ENCODE measurements at places on chromosomes 4 and X.
A peak's percentile ranks its signal among the peaks of the same experiment; 100 is the strongest.

- DNase-seq: no peak
These were observed 152.5 kb upstream of the SPRY1 start for GRCh38 chr4:123244137-123244536.

- peak; percentile 59 for DNase-seq
These were observed 9.5 kb downstream of the IDS start for GRCh38 chrX:149495573-149496071.

GRCh38 chrX:155068165-155068564, 2.8 kb downstream of the CMC4 start:
- peak; percentile 22 for DNase-seq

DNA sequence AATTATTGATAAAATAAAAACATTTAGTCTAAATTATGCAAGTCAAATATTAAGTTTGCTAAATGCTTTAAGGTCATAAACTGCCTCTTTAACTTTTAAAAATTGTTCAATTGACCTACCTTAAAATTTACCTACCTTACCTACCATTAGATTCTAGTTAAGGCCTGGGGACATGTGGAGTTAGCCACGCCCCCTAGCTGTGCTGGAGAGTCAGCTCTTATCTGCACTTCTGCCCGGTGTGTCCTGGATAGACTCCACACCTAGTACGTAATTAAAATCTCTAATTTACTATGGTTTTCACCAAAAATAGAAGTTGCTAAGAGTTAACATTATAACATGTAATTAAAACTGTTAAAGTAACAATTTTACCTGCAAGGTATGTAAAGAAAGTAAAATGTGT, 22.7 kb downstream of the TENM3 start:
- DNase-seq: no peak

DNA sequence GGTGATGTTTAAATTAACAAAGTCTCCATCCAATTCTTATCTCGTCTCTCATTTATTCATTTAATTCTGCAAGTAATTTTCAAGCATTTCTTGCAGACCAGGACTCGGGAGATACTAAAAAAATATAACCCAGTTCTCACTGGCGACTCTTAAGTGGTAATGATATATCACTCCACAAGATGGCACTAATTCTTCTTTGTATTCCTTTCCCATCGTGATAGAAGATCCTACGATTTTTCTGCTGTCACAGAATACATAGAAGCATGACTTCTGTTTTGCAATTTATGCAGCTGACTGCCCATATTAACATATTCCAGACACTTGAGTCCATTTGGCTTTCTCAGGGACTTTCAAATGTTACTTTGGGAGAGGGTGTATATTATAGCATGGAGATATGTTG, 64.0 kb upstream of the FGF13 start:
- peak; percentile 2 for DNase-seq

DNA sequence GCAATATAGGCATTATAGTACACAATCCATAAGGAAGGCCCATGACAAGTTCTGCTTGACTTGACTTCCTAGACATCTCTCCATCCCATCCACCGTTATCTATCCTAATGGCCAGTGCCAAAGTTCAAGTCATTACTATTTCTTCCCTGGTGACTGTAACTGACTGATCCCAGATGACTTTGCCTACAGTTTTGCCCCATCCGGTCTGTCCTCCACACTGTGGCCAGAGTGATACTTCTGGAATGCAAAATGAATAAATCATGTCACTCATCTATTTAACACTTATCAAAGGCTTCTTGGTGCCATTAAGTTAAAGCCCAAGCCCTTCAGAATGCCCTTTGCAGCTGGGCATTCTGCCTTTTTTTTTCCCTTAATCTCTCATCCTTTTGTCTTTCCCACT, 130.8 kb downstream of the PPARGC1A start:
- no peak for DNase-seq

GRCh38 chr4:6705646-6706045, 4.0 kb downstream of the MRFAP1L1 start:
- no peak for DNase-seq

DNA sequence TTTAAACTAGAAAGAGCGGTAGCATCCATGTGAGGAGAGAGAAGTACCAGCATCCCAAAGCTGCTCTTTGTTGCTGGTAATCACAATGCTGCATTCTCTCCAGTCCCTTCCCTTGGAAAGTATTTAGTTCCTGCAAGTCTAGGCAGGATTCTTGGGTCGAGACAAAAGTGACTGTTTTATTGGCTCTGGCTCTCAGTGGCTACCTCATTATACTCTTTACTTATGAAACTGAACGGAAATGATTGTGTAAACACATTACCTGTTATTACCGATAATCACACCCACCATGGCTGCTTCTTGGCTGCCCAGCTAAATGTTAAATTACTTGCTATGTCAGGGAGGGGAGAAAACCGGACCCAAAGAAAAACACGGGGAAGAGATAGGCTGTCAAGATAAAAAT, 26.2 kb downstream of the ATXN3L start:
- no peak for DNase-seq

DNA sequence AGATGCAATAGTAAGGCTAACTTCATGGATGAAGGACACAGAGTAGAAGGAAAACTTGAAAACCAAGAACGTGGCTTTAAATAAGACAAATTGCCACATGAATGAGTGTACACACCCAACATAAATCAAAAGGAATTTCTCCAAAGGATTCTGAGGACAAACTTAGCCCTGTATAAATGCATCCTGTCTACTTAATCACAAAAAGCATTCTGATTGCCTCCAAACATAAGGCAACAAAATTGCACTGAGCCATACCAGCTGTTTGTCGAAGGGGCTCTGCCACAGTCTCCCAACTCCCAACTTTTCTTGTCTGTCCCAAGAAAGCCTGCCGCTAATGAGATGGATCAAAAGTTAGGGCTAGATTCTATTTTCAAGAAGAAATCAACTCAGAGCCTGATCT, 194.3 kb downstream of the SOWAHB start:
- DNase-seq: peak; percentile 46

DNA sequence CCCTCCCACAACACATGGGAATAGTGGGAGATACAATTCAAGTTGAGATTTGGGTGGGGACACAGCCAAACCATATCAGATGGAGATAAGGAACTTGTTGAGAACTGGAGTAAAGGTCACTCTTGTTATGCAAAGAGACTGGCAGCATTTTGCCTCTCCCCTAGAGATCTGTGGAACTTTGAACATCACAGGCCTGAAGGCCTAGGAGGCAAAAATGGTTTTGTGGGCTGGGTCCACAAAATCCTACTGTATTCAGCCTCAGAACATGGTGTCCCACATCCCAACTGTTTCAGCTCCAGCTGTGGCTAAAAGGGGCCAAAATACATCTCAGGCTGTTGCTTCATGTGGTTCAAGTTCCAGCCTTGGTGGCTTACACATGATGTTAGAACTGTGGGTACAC, 1247.8 kb upstream of the IGFBP7 start:
- no peak for DNase-seq

GRCh38 chr4:15457406-15458201, 12.1 kb upstream of the CC2D2A start:
- peak; percentile 59 for DNase-seq

DNA sequence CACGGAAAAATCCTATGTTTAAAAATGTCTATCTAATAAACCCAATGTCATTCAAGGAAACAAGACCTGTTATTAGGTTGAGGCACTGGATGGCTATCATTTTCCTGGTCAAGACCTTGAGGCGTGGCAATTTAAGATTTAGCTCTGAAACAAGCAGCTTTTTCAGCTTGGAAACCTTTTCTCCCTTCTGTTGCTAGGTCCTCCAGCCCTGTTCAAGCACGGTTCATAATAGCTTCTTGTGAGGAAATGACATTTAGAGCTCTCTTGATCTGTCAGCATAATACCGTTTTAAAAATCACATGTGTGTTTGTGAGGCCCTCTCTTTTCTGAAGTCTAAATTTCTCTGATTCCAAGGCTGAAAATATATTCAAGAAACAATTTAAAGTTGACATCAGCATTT, 133.6 kb upstream of the GRPR start:
- DNase-seq: no peak

DNA sequence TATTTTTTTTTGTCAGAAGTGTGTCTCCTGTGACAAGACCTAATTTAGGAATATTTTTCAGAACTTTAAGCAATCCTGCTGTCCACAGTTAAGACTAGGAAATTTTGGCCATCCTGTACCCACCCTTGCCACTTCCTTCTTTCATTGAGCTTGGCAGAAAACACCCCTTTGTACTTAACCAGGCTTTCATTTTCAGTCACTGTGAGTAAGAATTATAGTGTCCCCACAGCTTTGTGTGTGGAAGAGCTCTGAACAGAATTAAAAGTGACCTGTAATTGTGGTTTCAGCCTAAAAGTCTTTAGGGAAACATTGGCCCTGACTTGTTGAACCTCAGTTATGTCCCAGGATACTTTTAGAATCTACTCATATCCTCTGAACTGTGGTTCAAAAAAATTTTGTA, 153.7 kb upstream of the BMP3 start:
- DNase-seq: peak; percentile 8

DNA sequence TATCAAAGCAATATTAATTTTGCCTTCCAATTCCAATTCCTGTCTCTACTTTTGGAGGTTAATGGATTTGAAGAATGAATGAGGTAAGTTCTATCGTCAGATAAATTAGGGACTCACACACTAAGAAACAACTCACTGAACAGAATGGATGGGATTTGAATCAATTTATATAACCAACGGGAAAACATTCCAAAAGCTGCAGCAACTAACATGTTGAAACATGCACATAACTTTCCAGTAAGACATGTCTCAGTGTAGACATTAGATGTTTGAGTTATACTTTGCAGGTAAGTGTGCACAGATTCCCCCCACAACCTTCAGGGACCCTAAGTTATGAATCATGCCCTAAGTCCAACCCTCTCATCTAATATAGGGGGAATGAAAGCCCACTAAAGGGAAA, 34.3 kb downstream of the TFDP3 start:
- no peak for DNase-seq

DNA sequence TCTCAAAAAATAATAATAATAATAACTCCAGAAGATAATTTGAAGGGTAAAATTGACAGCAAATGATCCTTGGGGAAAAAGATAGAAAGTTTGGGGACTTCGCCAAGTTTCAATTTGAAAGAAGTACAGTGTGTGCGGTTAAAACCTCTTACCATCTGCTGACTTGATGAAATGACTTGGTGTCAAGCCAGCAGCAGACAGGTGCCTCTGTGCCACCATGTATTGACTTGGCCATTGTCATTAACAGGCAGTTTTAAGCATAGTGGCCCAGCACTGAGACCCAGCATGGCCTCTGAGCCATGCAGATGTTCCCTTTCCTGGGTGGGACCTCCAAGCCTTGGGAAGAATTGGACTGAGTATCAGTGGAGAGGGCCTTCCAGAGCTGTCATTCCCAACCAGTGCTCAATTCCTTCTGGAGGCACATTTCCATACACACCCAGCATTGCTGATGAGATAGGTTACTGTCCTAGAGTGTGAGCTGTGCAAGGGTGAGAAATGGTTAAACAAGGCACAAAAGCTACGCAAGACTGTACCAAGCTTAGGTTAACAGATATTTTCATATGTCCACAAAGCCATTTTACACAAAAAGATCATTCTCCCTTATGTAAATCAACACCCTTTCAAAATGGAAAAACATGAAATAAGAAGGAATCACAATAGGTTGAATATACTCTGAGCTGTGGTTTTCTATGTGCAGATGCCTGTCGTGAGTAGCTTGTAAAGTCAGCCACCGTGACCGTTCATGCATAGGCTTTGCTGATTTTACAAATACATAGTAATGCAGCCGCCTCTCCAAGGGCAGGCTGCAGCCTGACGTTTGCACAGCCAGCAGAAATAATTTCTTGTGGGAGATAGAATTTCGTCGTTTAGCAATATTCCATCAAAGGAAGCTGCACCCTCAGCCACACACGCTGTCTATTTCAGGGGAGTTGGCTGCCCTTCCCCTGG, 59.4 kb upstream of the FBXW7 start:
- peak; percentile 17 for DNase-seq

DNA sequence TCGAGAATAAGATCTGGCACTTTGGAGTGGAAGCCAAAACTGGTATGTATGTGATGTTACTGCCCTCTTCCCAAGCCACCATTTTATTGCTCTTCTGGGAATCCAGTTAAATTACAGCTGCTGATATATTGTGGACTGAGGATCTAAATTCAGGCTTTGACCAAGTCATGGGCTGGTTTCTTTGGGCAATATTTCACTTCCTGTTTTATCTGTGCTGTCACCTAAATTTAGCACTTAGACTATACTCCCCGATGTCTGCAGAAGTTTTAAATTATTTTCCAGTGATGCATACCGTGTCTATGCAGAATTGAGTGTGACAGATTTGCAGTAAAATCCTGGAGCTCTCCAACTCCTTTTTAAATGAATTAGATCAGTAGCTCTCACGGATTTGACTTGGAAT, 100.0 kb downstream of the TEX13A start:
- peak; percentile 42 for DNase-seq

DNA sequence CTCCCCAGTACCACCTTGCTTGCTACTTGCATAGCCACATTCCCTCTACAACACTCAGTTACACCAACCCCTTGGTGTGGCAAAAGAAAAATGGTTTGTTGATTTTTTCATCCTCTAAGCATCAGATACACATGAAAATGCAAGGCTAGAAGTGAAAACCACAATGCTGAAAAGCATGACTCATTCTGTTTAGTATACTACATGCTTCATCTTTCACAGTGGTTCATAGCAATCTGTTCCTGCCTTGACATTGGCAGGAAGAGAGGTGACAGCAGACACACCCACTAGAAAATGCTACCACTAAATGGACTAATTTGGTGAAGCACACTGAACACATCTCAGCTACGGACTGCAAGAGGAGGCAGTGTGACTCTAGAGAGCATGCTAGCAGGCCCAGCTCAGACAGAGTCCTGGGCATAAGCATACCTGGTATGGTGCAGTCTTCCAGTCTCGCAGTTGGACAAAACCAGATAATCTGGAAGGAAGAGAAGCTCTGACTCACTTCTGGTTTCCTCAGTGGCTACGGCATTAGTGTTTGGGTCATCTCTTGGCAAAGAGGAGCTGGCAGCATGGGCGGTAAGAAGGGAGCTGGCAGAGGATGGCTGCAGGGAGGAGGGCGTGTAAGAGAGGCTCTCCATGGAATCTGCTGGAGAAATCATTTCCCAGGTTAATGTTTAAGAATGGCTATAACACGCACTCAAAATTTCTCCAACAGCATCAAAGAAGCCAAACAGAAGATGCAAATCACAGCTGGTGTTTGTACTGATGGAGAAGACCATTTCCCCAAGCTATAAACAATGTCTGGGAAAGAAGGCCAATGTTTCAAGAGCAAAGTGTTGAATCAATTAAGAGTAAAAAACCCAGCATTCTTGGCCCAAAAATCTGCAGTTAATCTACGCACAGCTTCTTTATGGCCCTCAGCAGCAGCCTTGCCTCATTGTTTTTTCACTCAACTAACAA, 37.8 kb downstream of the GAB3 start:
- DNase-seq: peak; percentile 65

GRCh38 chr4:71941001-71941400, 90.8 kb upstream of the NPFFR2 start:
- peak; percentile 0 for DNase-seq

Data from fibroblast of skin of abdomen (primary cell).